H9 (cell line): ENCODE measurements at places on chromosomes 7 and 10.
A peak's percentile ranks its signal among the peaks of the same experiment; 100 is the strongest.

DNA sequence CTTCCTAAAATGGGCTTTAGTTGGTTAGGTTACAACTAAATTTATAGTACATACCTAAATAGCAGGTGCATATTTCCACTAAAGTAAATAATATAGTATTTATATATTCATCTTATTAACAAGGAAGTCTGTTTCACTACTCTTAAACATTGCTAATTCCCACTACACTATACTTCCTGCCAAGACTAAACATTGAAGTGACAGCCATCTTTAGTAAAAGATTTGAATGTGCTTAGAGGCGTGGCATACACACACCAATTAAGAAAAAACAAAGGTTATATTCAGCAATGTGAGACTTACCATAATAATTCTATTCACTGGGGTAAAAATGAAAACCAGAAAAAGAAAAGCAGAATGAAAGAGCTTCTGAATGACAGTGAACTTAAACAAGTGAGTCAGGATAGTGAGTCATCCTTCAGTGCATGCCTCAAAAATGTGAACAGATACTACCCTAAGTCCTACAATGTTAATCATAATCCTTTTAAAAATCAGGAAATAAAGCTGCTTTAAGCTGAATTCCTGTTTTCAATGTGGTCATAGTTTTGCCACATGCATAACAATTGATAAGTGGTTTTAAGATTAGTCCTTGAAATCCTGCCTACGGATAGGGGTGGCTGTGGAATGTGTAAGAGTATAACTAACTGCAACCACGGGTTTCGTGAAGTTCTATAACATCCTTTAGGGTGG, 59.4 kb downstream of the USP6NL start:
- DNase-seq, result no peak
- no peaks in the 10 kb centered on the region for H3K4me1 ChIP-seq
- peaks cover 2% of the 10 kb centered on the region; the same call in 1 of the 2 replicates for H3K36me3 ChIP-seq
- no peak overlapping the region for H3K4me3 ChIP-seq
- H3K27me3 ChIP-seq, result no peaks in the 10 kb centered on the region

DNA sequence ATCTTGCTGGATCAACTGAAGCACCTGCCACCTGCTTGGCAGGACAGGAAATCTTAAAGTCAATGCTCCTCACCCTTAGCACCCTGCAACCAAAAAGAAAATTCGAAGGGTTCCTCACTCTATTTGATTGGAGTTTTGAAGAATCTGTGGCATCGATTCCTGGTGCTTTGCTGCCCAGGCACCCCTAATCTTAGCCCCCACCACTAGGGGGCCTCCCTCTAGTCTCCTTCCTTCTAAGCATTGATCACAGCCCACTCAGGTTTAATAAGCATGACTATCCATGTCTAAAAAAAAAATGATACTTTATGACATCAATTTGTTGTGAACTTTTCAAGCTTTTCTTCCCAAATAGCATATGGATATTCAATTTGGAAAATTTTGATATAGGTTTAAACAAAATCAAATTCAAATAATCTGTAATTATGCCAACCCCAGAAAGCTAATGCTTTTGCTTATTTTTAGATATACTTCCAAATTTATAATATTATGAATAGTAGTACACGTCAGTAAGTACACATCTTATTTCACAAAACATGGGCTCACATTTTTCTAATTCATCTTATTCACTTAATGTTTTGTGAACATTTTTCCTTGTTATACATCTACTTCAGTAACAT, 45.3 kb downstream of the NRG3 start:
- DNase-seq, result peak; percentile 39
- no peaks in the 10 kb centered on the region for H3K27me3 ChIP-seq
- no peak overlapping the region for H3K27ac ChIP-seq
- peaks cover 2% of the 10 kb centered on the region; the same call in 1 of the 2 replicates for H3K4me1 ChIP-seq
- no peaks in the 10 kb centered on the region for H3K36me3 ChIP-seq
- H3K4me3 ChIP-seq, result no peak overlapping the region

DNA sequence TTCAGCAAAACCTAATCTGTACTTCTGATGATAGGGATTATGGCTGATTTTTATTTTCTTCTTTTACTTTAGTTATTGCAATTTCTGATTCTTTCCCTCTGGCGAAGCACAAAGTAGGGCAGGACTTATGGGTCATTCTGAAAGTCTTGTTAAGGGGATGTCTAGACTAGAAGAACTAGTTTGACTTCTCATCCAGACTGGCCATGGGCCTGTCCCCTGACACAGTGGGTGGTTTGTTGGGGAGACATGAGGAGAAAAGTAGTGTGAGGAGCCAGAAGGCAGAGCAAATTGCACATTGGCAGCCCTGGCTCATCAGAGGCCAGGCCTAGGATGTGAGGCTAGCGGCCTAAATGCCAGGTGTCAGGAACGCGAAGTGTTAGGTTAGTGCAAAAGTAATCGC, 152.8 kb downstream of the RTKN2 start:
- H3K27ac ChIP-seq, result no peak overlapping the region
- no peak overlapping the region for H3K4me3 ChIP-seq
- no peak for DNase-seq
- H3K36me3 ChIP-seq, result no peaks in the 10 kb centered on the region
- no peaks in the 10 kb centered on the region for H3K4me1 ChIP-seq
- H3K27me3 ChIP-seq, result no peaks in the 10 kb centered on the region

- DNase-seq, result no peak
- peak overlapping the region; percentile 84 for H3K27ac ChIP-seq
- H3K27me3 ChIP-seq, result no peaks in the 10 kb centered on the region
- H3K4me1 ChIP-seq, result no peaks in the 10 kb centered on the region
- no peak overlapping the region for H3K4me3 ChIP-seq
- peaks cover 26% of the 10 kb centered on the region for H3K36me3 ChIP-seq
Observed at GRCh38 chr7:35670856-35671569, 23.9 kb downstream of the HERPUD2 start.

GRCh38 chr10:33746836-33747268, 412.4 kb upstream of the NRP1 start:
- no peak overlapping the region for H3K27ac ChIP-seq
- no peak overlapping the region for H3K4me3 ChIP-seq
- H3K36me3 ChIP-seq, result no peaks in the 10 kb centered on the region
- H3K4me1 ChIP-seq, result no peaks in the 10 kb centered on the region
- no peaks in the 10 kb centered on the region for H3K27me3 ChIP-seq

DNA sequence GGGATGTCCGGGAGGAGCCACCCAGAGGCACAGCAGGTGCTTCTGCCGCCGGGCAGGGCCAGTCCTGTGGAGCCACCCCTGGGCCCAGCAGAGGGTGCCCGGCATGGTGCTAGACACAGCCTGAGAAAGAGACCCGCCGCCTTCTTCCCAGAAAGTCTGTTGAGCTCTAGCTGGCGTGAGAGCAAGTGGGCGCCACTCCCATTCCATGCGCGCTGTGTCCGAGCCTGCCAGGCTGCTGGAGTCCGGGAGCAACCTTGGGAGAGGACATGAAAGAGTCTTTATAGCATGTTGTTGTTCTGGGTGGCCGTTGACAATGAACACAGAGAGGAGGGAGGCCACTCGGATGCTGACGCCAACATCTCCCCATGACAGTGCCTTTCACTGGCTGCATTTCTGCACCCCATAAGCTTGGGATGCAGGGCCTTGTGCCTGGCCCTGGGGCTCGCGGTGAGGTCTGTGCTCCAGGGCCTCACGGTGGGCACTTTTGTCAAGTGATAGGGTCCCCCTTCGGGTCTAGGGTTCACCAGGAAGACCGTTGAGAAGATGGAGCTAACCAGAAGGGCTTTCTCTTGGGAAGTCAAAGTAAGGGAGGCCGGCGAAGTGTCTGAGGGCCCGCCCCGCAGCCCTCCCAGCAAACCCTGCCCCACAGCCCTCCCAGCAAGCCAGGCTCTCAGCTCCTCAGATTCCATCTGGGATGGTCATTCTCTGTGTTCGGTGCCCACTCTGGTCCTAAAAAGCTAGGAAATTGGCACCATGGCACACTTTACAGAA, 47.3 kb downstream of the NKX6-2 start:
- no peak for DNase-seq
- no peak overlapping the region for H3K27ac ChIP-seq
- H3K27me3 ChIP-seq, result no peaks in the 10 kb centered on the region
- no peak overlapping the region for H3K4me3 ChIP-seq
- no peaks in the 10 kb centered on the region for H3K36me3 ChIP-seq

DNA sequence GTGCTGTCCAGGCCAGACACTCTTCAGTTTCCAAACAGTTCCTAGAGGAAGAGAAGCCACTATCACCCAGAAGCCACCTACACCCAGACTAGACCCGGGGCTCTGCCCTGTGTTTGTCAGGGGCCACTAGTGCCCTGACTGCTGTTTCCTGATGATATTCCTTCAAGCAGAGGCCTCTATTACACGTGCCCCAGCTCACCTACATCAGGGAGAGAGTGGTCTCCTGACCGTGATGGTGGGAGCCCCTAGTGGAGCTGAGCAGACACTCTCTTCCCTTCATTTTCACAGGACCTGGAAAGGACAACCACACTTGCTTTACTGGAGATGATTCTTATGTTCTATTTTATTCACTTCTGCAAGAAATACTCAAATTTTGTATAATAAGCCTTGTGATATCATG, 9.2 kb downstream of the ZNF394 start:
- H3K27me3 ChIP-seq, result no peaks in the 10 kb centered on the region
- H3K4me1 ChIP-seq, result no peaks in the 10 kb centered on the region
- H3K27ac ChIP-seq, result no peak overlapping the region
- no peak for DNase-seq

DNA sequence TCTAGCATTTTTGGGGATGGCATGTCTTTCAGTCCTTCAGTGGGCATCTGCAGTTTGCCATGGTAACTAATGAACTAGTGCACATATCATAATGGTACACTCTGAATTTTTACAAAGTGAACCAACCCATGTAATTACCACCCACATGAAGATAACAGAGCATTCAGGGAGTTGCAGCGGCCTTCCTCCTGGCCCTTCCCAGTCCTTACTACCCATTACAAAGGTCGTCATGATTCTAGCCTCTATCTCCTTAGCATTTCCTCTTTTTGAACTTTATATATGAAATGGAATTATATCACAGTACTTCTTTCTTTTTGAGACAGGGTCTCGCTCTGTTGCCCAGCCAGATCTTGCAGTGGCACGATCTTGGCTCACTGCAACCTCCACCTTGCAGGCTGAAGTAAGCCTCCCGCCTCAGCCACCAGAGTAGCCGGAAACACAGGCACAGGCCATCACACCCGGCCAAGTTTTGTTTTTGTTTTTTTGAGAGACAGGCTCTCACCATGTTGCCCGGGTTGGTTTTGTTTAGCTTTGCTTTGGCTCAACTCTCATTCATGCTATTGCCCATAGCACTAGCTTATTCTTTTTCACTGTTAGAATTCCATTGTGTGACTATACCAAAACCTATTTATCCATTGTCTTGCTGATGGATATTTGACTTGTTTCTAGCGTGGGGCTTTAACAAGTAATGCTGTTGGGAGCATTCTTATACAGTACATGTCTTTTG, 79.2 kb downstream of the APBB1IP start:
- DNase-seq, result no peak
- H3K27ac ChIP-seq, result no peak overlapping the region
- no peaks in the 10 kb centered on the region; the same call in 2 of the 3 replicates for H3K36me3 ChIP-seq
- H3K4me3 ChIP-seq, result no peak overlapping the region
- H3K4me1 ChIP-seq, result no peaks in the 10 kb centered on the region; the same call in 1 of the 2 replicates

DNA sequence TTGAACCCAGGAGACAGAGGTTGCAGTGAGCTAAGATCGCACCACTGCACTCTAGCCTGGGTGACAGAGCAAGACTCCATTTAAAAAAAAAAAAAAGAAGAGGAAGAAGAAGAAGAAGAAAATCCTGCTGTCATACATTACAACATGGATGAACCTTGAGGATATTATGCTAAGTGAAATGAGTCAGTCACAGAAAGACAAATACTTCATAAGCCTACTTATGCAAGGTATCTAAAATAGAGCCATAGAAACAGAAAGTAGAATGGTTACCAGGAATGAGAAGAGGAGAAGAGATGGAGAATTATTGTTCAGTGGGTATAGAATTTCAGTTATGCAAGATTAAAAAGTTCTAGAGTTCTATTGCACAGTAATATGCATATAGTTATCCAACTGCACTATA, 466.5 kb downstream of the PLXNA4 start:
- H3K4me3 ChIP-seq, result no peak overlapping the region
- no peak overlapping the region for H3K27ac ChIP-seq
- H3K36me3 ChIP-seq, result no peaks in the 10 kb centered on the region
- no peaks in the 10 kb centered on the region for H3K27me3 ChIP-seq
- H3K4me1 ChIP-seq, result peaks cover 5% of the 10 kb centered on the region; the same call in 1 of the 2 replicates

GRCh38 chr10:31346953-31347352, 27.9 kb downstream of the ZEB1 start:
- no peaks in the 10 kb centered on the region for H3K27me3 ChIP-seq
- H3K36me3 ChIP-seq, result no peaks in the 10 kb centered on the region
- H3K27ac ChIP-seq, result no peak overlapping the region
- DNase-seq, result no peak
- H3K4me1 ChIP-seq, result no peaks in the 10 kb centered on the region
